ENCODE measurements at places on chromosomes 5 and 9.

DNA sequence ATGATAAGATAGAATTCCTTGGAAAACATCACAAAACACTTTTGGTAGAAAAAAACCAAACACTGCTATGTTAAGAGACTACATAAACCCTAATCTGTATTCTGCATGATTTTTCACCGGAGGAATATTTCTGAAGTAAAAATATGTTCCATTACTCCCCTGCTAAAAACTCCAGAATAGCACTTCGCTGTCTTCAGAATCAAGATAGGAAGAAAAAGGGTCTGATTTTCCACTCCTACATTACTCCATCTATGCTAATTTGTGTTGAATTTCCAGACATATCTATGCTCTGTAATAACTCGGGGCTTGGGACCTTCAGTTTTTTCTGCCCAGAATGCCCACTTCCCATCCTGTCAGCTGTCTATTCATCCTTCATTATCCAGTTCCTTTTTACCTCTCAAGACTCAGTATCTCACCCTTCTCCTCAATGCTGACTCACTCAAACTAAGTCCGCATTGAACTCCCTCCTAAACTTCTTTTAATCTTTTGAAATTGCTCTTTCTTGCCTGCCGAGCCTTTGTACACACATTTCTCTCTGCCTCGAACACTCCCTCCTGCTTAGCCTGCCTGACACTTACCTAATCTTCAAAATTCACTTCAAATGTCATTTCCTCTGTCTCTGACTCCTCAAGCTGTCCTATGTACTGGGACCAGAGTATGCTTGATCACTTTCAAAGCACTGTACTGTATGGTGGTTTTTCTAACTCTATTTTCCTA, 171.0 kb downstream of the ARRDC3 start:
- no peak for DNase-seq

GRCh38 chr5:1354576-1354975, 9.7 kb upstream of the CLPTM1L start:
- no peak for DNase-seq

- no peak for DNase-seq
Measured at GRCh38 chr5:173378727-173379126, 50.5 kb upstream of the STC2 start.

DNA sequence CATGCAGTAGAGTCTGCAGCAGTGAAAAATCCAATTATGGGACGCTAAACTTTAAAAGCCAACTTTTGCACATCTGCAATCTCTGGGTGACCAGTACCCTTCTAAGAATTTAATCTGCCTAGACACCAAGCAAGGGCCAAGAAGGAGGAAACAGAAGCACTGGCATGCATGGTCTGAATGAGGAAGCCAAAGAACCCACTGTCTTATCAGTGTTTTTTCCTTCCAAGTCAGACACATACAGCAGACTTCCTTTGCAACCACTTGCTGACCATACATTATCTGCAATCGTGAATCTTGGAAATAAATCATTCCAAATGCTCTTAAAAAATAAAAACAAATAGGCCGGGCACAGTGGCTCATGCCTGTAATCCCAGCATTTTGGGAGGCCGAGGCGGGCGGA, 65.9 kb downstream of the DEPDC1B start:
- DNase-seq = no peak

DNA sequence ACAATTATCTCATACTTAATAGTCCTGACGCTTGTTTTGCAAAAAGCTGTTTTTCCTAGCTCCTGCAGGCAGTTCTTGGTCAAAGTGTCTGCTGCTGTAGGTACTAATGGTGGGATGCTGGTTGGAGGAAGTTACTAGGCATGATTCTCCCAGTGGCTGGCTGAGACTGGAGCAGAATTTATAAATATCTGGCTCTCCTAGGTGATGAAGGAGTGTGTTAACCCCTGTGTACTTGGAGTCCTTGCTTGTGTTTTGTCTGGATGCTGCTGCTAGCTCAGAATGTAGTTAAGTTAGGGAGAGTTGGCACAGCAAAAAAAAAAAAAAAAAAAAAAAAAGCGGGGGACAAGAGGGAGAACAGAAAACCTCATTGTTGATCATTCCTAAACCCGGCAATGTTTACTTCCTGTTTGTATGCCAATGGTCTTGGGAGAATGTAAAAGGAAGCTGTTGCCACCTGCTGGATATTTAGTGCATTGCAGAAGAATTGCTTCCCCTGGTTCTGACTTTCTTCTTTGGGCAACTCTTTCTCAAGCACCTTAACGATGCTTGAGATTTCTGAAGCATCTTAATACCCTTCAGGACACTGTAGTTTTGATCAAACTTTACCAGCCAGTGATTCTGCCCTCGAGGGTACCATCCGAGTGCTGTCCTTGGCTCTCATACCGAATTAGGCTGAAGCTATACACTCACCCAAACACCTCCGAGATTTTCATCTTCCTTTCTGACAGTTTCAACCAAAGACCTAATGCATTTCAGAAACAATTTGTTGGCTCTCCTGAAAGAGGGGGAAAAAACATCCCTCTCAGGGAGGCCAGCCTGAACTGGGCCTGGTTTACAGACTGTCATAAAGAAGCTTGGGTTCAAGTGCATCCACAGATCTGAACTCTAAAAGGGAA, 71.7 kb upstream of the WWC1 start:
- peak; percentile 83 for DNase-seq

GRCh38 chr9:2758162-2758897, 41.0 kb downstream of the KCNV2 start:
- no peak for DNase-seq

DNA sequence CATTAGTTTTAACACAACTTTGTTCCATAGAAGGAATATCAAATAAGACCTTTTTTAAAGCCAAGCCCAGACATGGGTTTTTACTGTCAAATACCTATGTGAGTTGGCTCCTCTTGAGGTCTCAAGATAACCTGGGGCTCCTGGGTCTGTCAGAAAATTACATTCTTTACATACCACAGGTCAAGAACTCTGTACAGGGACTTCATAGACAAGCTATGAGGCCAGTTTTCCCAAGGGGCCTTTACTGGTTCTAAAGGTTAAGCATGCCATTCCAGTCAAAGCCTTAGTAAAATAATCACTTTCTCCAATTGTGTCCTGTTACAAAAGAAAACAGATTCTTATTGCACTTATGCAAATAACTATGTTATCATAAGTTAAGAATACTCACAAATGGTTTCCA, 15.5 kb upstream of the SMC2 start:
- DNase-seq = no peak

DNA sequence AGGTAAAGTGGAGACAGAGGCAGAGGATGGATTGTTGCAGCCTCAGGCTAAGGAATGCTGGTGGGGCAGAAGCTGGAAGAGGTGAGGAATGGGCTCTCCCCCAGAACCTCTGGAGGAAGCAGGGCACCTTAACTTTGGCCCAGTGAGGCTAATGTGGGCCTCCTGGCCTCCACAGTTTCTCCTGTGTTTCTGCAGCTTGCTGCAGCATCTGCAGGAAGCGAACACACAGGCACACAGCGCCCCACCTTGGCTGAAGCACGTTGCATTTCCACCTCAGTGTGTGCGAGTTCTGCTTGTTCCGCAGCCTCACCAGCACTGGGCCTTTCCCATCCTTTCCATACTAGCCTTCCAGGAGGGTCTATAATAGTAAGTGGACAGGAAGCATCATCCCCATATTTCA, 27.2 kb upstream of the ASS1 start:
- peak; percentile 22 for DNase-seq

- DNase-seq = no peak
Measured at GRCh38 chr9:120388003-120388855, 191.7 kb downstream of the CDK5RAP2 start.

DNA sequence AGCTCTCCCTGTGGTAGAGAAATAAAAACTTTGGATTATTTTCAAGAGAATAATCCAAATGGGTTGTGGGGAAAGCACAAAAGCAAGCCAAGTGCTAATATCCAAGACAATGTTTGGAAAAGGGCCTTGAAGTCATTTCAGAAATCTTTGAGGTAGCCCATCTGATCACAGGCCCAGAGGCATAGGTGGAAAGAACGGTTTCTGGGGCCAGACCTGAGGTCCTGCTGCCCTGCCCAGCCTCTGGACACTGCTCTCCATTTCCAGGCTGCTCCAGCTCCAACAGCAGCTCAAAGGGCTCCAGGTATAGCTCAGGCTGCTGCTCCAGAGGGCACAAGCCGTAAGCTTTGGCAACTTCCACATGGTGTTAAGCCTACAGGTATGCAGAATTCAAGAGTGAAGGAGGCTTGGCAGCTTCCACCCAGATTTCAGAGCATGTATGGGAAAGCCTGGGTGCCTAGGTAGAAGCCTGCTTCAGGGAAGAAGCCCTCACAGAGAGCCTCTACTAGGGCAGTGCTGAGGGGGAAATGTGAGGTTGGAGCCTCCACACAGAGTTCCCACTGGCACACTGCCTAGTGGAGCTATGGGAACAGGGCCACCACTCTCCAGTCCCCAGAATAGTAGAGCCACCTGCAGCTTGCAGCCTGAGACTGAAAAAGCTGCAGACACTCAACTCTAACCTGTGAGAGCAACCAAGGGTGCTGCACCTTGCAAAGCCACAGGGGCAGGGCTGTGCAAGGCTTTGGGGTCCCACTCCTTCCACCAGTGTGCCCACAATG, 133.1 kb downstream of the PIK3R1 start:
- no peak for DNase-seq

GRCh38 chr5:81020478-81021167, 60.5 kb downstream of the RASGRF2 start:
- no peak for DNase-seq

DNA sequence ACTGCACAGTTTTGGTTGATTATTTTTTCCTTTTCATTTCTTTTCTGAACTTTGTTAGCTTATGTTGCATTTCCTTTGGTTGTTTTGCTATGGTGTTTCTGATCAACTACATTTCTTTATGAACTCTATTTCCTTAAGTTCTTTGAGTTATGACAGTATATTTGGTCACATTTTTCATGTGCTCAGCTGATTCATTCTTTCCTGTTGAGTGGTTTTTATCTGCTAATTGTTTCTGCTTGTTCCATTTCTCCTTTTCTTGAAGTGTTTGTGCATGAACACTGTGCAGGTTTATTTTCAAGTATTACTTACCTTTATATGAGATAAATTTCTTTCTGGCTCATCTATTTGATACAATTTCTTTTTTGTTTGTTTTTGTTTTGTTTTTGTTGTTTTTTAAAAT, 50.9 kb upstream of the MACIR start:
- DNase-seq = no peak

- no peak for DNase-seq
Measured at GRCh38 chr5:14684757-14685156, 20.2 kb downstream of the OTULIN start.

- DNase-seq = no peak
Measured at GRCh38 chr5:26518065-26518464, 520.3 kb downstream of the CDH9 start.

DNA sequence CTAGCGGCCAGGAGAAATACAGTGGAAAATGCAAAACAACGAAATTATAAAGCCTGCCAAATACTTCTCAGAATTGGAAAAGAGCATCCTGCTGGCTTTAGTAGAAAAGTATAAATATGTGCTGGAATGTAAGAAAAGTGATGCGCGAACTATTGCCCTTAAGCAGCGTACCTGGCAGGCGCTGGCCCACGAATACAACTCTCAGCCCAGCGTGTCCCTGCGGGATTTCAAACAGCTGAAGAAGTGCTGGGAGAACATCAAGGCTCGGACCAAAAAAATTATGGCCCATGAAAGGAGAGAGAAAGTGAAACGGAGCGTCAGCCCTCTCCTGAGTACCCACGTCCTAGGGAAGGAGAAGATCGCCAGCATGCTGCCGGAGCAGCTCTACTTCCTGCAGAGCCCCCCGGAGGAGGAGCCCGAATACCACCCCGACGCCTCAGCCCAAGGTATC, 15.0 kb downstream of the MSANTD3 start:
- no peak for DNase-seq

GRCh38 chr9:90999425-91000397, 198.1 kb downstream of the SYK start:
- DNase-seq = peak; percentile 8

- DNase-seq = no peak
Measured at GRCh38 chr5:173452119-173452905, 124.1 kb upstream of the STC2 start.

GRCh38 chr9:137007816-137008270, 11.5 kb upstream of the CLIC3 start:
- no peak for DNase-seq

- no peak for DNase-seq
Measured at GRCh38 chr5:115379622-115380344, 83.3 kb upstream of the CCDC112 start.

- no peak for DNase-seq
Measured at GRCh38 chr5:169814045-169814444, 166.2 kb downstream of the INSYN2B start.

DNA sequence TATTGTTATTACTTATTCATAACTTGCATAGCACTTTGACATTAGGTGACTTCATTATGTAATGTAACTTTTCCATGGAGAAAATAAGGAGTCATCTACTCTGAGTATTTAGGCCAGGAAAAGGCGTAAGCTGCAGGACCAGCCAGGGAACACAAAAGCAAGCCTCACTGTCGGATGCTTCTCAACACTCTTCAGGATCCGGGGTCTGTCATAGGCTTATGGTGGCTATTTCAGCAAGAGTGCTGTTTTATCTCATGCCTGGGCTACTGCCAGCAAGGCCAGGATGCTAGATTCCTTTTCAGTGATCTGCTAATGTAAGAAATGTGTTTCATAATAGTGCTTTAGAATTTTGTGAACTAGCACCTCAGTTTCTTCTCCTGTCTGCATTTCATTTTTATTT, 162.4 kb downstream of the CHSY3 start:
- DNase-seq = no peak

- DNase-seq = no peak
Measured at GRCh38 chr9:22049411-22049810, 40.3 kb upstream of the CDKN2B start.

DNA sequence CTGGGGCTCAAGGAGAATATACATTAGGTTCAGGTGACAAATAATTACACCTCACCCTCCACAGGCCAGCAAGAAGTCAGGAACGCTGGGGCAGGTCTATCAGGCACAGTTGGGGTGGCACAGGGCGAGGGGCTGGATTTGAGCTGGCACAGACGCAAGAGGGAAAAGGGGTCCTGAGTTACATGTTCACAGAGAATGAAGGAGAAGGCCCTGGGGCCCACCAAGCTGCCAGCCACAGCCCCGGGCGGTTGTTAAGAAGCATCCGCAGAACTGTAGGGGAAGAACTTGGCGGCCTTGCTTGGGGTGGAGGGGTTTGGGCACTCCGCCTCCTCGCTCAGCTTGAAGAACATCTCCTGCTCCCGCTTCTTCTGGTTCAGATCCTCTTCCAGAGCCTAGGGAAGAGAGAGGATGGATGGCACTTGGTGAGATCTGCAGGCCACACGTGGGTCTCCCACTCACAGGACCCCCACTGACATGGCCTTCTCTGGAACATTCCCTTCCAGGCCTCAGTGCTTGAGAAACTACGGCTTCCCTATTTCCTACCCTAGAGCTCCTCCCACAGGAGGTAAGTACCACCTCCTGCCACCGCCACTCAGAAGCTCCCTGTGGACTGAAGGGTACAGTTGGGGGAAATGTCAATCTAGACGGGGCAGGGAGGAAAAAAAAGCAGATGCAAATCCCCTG, 38.3 kb upstream of the FBXW11 start:
- no peak for DNase-seq

DNA sequence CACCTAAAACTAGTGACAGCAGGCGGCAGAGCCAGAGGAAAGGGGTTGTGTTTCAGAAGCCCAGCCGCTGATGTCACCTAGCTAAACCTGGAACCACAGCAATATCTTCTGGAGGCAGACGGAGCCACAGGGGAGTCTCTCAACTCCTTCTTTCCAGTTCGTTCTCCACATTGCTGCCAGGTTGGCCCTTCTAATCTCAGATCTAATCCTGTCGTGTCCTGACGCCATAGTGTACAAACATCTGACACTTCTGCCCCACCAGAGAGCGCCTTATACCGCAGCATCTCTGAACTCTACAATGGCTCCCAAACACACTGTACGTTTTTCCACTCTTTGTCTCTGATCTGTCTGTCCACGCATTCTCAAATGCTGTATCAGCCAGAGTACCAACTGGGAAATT, 240.0 kb downstream of the SMARCA2 start:
- DNase-seq = no peak

GRCh38 chr9:25733336-25733982, 55.2 kb upstream of the TUSC1 start:
- no peak for DNase-seq

Measured in NCI-H1694 (cell line).